GM13976 (cell line): ENCODE measurements at places on chromosomes 6 and 20.

DNA sequence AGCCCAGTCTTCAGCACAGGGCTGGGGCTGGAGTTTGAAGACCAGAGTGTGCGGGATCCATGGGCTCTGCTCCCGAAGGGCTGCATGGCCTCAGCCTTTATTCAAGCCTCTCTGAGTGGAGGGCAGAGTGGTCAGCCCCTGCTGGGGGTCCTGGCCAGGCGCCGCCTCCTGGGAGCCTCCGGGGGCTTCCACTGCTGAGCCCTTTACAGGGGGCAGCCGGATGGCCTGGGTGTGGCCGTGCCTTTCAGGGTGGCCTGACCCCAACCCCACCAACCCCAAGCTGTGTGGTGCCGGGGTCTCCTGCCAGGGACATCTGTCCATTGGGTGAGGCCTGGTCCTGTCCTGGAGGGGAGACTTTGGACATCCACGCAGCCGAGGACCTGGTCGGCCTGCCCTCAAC, 76.0 kb upstream of the SLCO4A1 start:
- DNase-seq = no peak

- DNase-seq = no peak
Observed at GRCh38 chr6:63571361-63572043, 778 bp upstream of the LOC128125822 start.

GRCh38 chr6:46895930-46896329, 25.8 kb downstream of the ADGRF5 start:
- DNase-seq = no peak

- no peak for DNase-seq
Observed at GRCh38 chr6:153484056-153484455, 353.0 kb upstream of the RGS17 start.

DNA sequence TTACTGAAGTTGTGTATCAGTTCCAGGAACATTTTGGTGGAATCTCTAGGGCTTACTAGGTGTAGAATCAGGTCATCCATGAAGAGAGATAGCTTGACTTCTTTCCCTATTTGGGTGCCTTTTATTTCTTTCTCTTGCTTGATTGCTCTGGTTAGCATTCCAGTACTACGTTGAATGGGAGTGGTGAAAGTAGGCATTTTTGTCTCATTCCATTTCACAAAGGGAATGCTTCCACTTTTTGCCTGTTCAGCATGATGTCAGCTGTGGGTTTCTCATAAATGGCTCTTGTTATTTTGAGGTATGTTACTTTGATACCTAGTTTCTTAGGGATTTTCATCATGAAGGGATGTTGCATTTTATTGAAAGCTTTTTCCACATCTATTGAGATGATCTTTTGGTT, 195.3 kb downstream of the MOXD1 start:
- no peak for DNase-seq

DNA sequence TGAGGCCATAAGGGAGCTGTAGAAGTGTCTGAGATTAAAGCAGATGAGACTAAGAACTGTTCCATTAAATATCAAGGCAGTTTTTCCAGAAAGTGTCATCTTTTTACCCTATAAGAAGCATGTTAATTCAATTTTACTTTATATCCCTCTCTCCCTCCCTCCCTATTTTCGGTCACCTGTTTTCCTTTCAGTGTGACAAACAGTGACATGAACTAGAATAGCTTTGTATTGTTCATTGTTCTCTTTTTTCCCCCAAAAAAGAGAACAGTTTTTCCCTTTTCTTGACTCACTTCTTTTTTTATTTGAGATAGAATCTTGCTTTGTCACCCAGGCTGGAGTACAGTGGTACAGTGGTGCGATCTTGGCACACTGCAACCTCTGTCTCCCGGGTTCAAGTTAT, 269.3 kb downstream of the ZFAND3 start:
- DNase-seq = no peak

- no peak for DNase-seq
Observed at GRCh38 chr20:48143435-48144081, 358.3 kb upstream of the SULF2 start.
